Keratinocyte (primary cell): ENCODE measurements at places on chromosomes 11 and 22.

GRCh38 chr11:22707119-22707899, 40.9 kb downstream of the GAS2 start:
- no peaks in the 10 kb centered on the region for H3K27me3 ChIP-seq
- peaks cover 28% of the 10 kb centered on the region for H3K4me1 ChIP-seq
- H3K27ac ChIP-seq, result no peak overlapping the region
- H3K4me3 ChIP-seq, result no peak overlapping the region
- DNase-seq, result no peak

DNA sequence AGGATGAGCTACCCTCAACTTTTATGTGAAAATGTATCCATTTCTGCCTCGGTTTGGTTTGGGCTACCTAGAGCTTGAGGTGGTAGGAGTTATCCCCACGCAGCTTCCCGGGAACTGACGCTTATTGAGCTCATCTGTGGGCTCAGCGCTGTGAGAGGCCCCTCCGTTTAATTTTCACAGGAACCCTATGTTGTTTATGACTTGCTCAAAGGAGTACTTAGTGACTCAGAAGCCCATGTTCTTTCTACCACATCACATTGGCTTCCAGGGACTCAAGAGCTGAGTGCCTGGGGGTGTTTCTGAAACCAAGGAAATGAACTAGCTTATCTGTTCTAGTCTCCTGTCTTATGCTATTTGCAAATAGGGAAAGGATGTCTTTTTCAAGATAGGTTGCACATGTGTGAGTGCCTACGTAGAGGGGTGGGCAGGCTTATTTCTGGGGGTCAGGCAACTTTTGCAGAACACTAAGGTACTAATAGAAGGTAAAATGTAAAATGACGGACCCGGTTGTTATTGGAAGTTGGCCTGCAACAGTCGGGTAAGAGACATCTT, 40.5 kb downstream of the MICAL2 start:
- no peaks in the 10 kb centered on the region for H3K27me3 ChIP-seq
- peaks cover 49% of the 10 kb centered on the region for H3K36me3 ChIP-seq
- H3K4me3 ChIP-seq, result no peak overlapping the region
- H3K4me1 ChIP-seq, result peaks cover 12% of the 10 kb centered on the region
- no peak overlapping the region for H3K27ac ChIP-seq
- DNase-seq, result no peak

DNA sequence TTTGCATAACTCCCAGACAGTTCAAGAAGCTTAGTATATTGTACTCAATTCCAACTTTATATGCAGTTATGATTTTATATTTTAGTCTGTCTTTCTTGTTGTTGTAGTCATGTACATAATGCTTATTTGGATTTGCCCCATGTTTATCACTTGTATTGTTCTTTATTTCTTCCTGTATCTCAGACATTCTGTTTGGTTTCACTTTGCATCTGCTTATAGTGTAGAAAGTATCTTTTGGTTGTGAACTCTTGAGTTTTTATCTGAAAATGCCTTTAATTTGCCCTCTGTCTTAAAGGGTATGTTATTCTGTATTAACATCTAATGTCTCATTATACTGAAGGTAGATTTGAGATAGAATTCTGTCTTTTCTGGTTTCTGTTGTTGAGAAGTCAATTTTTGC, 275.4 kb downstream of the DYNC2H1 start:
- H3K4me1 ChIP-seq, result no peaks in the 10 kb centered on the region
- H3K27me3 ChIP-seq, result no peaks in the 10 kb centered on the region
- H3K4me3 ChIP-seq, result no peak overlapping the region
- no peak overlapping the region for H3K27ac ChIP-seq
- no peak for DNase-seq

GRCh38 chr11:25924586-25924985, 407.3 kb upstream of the ANO3 start:
- H3K27me3 ChIP-seq, result no peaks in the 10 kb centered on the region
- H3K36me3 ChIP-seq, result no peaks in the 10 kb centered on the region
- no peak for DNase-seq
- H3K4me3 ChIP-seq, result no peak overlapping the region

DNA sequence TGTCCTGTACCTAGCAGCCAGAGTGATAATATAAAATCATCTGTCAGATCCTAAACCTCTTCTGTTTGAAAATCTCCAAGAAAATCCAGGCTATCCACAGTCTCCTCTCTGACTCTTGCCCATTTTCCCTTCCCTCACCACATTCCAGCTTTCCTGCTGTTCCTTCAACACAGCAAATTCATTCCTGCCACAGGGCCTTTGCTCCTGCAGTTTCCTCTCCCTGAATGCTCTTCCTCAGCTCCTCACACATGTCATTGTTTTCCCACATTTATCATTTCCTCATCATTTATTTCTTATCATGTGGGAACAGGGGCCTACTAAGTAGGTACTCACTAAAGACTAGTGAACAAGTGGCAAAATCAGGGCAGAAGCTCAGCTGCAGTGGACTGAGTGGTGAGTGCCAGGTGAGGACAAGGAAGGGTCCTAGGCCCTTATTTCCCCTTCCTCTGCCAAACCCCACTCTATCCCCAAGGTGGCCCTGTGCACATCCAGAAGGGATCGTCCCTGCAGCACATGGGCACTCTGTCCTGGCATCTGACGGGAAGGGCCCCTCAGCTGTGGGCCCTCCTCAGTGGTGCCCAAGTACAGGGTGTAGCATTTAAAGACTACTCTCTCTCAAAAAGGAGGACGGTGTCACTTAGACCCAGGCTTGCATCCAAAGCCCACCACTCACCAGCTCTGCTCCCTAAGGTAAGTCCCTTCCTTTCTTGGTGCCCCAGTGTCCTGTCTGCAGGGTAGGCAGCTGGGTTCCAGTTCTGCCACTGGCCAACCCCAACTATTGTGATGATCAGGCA, 2.0 kb downstream of the LRRC32 start:
- H3K27me3 ChIP-seq, result peaks cover 35% of the 10 kb centered on the region
- H3K4me3 ChIP-seq, result no peak overlapping the region
- peaks cover 3% of the 10 kb centered on the region for H3K4me1 ChIP-seq
- no peak overlapping the region for H3K27ac ChIP-seq
- H3K36me3 ChIP-seq, result no peaks in the 10 kb centered on the region
- no peak for DNase-seq

- H3K27ac ChIP-seq, result no peak overlapping the region
- no peak for DNase-seq
- H3K4me3 ChIP-seq, result no peak overlapping the region
Observed at GRCh38 chr22:45208993-45209838, 31.5 kb downstream of the KIAA0930 start.

GRCh38 chr22:42371099-42371498, 61.1 kb downstream of the NFAM1 start:
- peaks cover 24% of the 10 kb centered on the region for H3K4me1 ChIP-seq
- no peak overlapping the region for H3K27ac ChIP-seq
- H3K36me3 ChIP-seq, result no peaks in the 10 kb centered on the region
- no peak for DNase-seq
- peaks cover 29% of the 10 kb centered on the region for H3K27me3 ChIP-seq

- no peak overlapping the region for H3K27ac ChIP-seq
- peaks cover 13% of the 10 kb centered on the region for H3K4me1 ChIP-seq
- H3K4me3 ChIP-seq, result no peak overlapping the region
- no peaks in the 10 kb centered on the region for H3K27me3 ChIP-seq
Observed at GRCh38 chr22:20033045-20033706, 12.3 kb downstream of the TANGO2 start.

- peaks cover 35% of the 10 kb centered on the region for H3K36me3 ChIP-seq
- no peak overlapping the region for H3K4me3 ChIP-seq
- H3K27ac ChIP-seq, result peak overlapping the region; percentile 45
- DNase-seq, result no peak
Observed at GRCh38 chr11:35174666-35175065, 35.7 kb downstream of the CD44 start.

GRCh38 chr22:27142286-27142685, 484.9 kb downstream of the MIAT start:
- no peak overlapping the region for H3K27ac ChIP-seq
- no peaks in the 10 kb centered on the region for H3K36me3 ChIP-seq
- no peaks in the 10 kb centered on the region for H3K4me1 ChIP-seq
- H3K4me3 ChIP-seq, result no peak overlapping the region
- peaks cover 3% of the 10 kb centered on the region for H3K27me3 ChIP-seq

- H3K36me3 ChIP-seq, result no peaks in the 10 kb centered on the region
- no peak for DNase-seq
- H3K27me3 ChIP-seq, result no peaks in the 10 kb centered on the region
- no peaks in the 10 kb centered on the region for H3K4me1 ChIP-seq
- no peak overlapping the region for H3K4me3 ChIP-seq
Observed at GRCh38 chr11:78977009-78977408, 402.3 kb upstream of the NARS2 start.

DNA sequence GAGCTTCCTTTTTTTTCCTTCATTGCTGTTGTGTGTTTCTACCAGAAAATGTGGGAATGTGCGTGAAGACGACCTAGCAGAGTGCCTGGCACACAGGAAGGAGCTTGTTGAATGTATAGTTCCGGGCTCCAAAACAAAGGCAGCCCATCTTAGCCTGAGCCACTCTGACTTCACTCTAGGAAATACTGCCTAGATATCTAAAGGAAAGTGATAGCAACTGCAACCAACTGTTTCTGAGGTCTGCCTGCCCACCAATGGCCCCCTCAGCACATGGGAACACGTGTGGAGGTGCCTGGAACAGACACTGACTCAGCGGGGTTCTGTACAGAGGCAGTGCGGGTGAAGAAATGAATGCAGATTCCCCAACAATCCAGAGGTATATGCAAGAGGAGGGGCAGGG, 14.7 kb upstream of the XBP1 start:
- H3K4me1 ChIP-seq, result no peaks in the 10 kb centered on the region
- H3K27ac ChIP-seq, result no peak overlapping the region
- no peak for DNase-seq

DNA sequence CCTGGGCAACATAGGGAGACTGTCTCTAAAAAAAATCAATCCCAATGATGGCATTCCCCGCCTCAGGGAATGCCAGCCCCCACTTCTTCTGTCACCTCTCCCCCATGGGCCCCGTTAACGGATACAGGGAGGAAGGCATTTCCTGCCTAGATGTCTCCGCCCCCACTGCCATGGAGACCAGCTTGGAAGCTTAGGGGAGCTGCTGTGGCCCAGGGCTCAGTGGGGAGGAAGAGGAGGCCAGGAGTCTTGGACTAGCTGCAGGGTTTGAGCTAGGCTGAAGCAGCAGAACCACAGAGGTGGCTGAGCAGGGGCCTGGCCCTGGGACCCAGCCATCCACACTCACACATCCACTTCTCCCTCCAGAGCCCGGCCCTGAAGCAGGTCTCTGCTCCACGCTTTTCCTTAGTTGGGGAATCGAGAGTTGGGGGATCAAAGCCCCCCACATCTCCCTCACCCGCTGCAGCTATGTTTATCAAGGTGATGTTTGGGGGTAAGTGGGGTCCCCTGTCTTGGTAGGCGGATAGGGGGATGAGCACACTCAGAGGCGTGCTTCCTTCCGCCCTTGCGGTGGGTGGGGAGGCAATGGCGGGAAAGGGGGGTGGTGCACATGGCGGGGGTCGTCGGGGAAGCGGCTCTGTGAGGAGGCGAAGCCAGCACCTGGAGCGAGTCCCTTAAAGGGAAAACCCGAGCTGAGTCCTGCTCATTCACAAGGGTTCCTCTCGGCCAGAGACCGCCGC, at the start of gene C22orf15:
TSS of gene C22orf15 (plus strand) at position 149 of the 737 bp plus-strand sequence. CDS start at position 466, 317 bp downstream.
- no peak within 1 kb of the TSS for H3K27ac ChIP-seq
- no peaks in the 10 kb centered on the region for H3K36me3 ChIP-seq
- no peak within 1 kb of the TSS for H3K4me3 ChIP-seq
- H3K4me1 ChIP-seq, result peaks cover 2% of the 10 kb centered on the region
- peaks cover 5% of the 10 kb centered on the region for H3K27me3 ChIP-seq
- DNase-seq, result no peak

- no peaks in the 10 kb centered on the region for H3K4me1 ChIP-seq
- no peak overlapping the region for H3K27ac ChIP-seq
- no peak for DNase-seq
- H3K27me3 ChIP-seq, result no peaks in the 10 kb centered on the region
- H3K4me3 ChIP-seq, result no peak overlapping the region
Observed at GRCh38 chr11:45296075-45296474, 9.9 kb upstream of the SYT13 start.

- DNase-seq, result no peak
- no peaks in the 10 kb centered on the region for H3K36me3 ChIP-seq
- peaks cover 22% of the 10 kb centered on the region for H3K4me1 ChIP-seq
- H3K27me3 ChIP-seq, result no peaks in the 10 kb centered on the region
Observed at GRCh38 chr22:38984224-38984623, 2.1 kb downstream of the APOBEC3B start.

GRCh38 chr11:34427186-34427805, 11.4 kb upstream of the CAT start:
- no peak for DNase-seq
- no peak overlapping the region for H3K27ac ChIP-seq
- H3K36me3 ChIP-seq, result no peaks in the 10 kb centered on the region
- H3K27me3 ChIP-seq, result no peaks in the 10 kb centered on the region
- peaks cover 12% of the 10 kb centered on the region for H3K4me1 ChIP-seq
- no peak overlapping the region for H3K4me3 ChIP-seq

- no peak for DNase-seq
- no peaks in the 10 kb centered on the region for H3K4me1 ChIP-seq
- no peak overlapping the region for H3K27ac ChIP-seq
- H3K27me3 ChIP-seq, result no peaks in the 10 kb centered on the region
Observed at GRCh38 chr11:105718641-105719040, 108.8 kb downstream of the GRIA4 start.

GRCh38 chr11:36103933-36104530, 160.2 kb downstream of the LDLRAD3 start:
- no peak for DNase-seq
- no peak overlapping the region for H3K27ac ChIP-seq
- H3K4me1 ChIP-seq, result no peaks in the 10 kb centered on the region
- no peaks in the 10 kb centered on the region for H3K27me3 ChIP-seq
- peaks cover 7% of the 10 kb centered on the region for H3K36me3 ChIP-seq

- no peaks in the 10 kb centered on the region for H3K27me3 ChIP-seq
- no peak overlapping the region for H3K27ac ChIP-seq
- H3K4me3 ChIP-seq, result no peak overlapping the region
- peaks cover 18% of the 10 kb centered on the region for H3K4me1 ChIP-seq
- no peak for DNase-seq
Observed at GRCh38 chr11:11458485-11458884, 105.4 kb upstream of the CSNK2A3 start.

GRCh38 chr11:60265373-60266214, 14.9 kb upstream of the MS4A4A start:
- H3K27me3 ChIP-seq, result no peaks in the 10 kb centered on the region
- H3K4me1 ChIP-seq, result no peaks in the 10 kb centered on the region
- H3K36me3 ChIP-seq, result no peaks in the 10 kb centered on the region
